BJ (cell line): ENCODE measurements at places on chromosomes 12 and 14.

- DNase-seq: no peak
These were observed 25.6 kb downstream of the CRADD start for GRCh38 chr12:93702707-93703315.

- no peak for DNase-seq
These were observed 13.2 kb downstream of the TAOK3 start for GRCh38 chr12:118359541-118359915.

- no peak for DNase-seq
These were observed 776.0 kb downstream of the C12orf50 start for GRCh38 chr12:87253157-87253556.

DNA sequence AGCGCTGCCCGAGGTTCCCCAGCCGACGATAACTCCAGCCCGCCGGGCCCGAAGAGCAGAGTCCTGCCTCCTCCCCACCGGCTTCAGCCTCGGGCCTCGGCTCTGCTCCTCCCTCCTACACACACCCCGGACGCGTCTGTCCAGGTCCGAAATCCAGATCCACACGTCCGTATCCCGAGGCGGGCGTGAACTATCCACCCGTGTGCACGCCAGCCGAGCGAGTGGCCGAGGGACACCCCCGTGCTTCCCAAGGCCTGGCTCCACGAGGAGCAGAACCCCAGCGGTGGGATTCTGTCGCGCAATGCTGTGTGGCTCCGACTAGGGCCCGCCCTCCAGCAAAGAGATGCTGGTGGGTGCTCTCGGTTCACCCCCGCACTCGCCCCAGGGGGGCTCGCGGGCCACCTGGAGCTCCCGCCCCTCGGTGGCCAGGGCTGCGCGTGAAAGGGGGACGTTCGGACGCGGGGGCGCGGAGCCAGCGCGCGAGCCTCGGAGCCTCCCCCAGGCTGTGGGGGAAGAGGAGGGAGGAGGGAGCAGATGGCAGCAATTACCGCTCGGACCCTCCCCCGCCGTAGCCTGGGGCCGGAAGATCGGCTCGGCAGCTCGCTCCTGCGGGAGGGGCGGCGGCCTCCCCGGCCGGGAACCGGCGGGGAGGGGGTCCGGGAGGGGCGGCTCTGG lies 18.9 kb upstream of the ANKRD33 start:
- no peak for DNase-seq

GRCh38 chr12:120101182-120101581 lies 15.4 kb downstream of the RAB35 start:
- no peak for DNase-seq

DNA sequence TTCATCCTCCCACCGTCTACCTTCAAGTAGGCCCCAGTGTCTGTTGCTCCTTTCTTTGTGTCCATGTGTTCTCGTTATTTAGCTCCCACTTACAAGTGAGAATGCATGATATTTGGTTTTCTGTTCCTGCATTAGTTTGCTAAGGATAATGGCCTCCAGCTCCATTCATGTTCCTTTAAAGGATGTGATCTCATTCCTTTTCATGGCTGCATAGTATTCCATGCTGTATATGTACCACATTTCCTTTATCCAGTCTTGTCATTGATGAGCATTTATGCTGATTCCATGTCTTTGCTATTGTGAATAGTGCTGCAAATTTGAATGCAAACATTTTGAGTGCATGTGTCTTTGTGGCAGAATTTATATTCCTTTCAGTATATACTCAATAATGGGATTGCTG lies 259.6 kb upstream of the PELI2 start:
- no peak for DNase-seq

- DNase-seq: no peak
These were observed 6.0 kb upstream of the ITPR2 start for GRCh38 chr12:26838888-26839416.

- DNase-seq: no peak
These were observed 23.1 kb downstream of the ANG start for GRCh38 chr14:20711685-20712084.

GRCh38 chr12:62631471-62632410 lies 165.1 kb downstream of the MON2 start:
- peak; percentile 33 for DNase-seq

DNA sequence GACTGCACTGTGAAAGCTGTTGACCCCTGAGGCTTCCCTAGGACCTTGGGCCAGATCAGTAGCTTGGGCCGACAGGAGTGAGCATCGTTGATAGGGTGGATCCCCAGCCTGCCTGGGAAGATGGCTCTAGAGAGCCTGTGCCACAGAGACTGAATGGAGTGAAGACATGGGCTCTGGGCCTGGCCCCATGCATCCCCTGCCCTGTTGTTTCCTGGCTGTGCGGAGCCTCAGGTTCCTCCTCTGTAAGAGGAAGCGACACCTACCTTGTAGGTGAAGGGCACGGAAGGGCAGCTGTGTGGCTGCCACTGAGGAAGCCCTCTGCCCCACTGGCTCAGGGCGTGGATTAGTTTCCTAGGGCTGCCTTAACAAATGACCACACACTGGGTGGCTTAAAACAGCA lies 23.9 kb downstream of the PLEKHG3 start:
- DNase-seq: no peak

GRCh38 chr12:32737715-32738114 lies 18.0 kb downstream of the YARS2 start:
- no peak for DNase-seq

GRCh38 chr14:105076296-105076804 lies 11.1 kb upstream of the GPR132 start:
- DNase-seq: no peak

- DNase-seq: peak; percentile 91
These were observed 670.3 kb upstream of the TBX3 start for GRCh38 chr12:115354007-115354890.

DNA sequence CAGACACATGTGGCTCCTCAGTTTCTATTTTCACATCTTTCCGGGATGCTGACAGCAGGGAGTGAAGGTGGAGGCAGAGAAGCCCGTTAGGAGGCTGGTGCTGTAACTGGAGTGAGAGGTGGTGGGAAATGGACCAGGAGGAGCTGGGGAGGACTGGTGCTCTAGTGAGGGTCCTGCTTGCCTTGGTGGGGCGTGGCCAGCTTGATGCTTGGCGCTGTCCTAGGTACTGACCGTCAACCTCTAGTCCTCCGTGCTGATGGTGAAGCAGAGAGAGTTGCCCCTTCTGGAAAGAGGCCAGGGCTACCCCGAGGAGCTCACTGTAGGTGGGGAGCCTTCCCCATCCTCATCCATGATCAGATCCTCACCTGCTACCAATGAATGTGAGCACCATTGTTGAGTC lies 1.4 kb downstream of the TRMT61A start:
- DNase-seq: no peak

- no peak for DNase-seq
These were observed 102.5 kb downstream of the ZFP36L1 start for GRCh38 chr14:68690089-68690958.

- DNase-seq: no peak
These were observed 6.5 kb downstream of the NACA start for GRCh38 chr12:56718636-56719035.

GRCh38 chr12:104502217-104502616 lies 45.5 kb downstream of the CHST11 start:
- DNase-seq: no peak

GRCh38 chr14:33618361-33619105 lies 332.3 kb downstream of the EGLN3 start:
- DNase-seq: no peak

- peak; percentile 44 for DNase-seq
These were observed 171.2 kb downstream of the CEP128 start for GRCh38 chr14:80770114-80770908.

DNA sequence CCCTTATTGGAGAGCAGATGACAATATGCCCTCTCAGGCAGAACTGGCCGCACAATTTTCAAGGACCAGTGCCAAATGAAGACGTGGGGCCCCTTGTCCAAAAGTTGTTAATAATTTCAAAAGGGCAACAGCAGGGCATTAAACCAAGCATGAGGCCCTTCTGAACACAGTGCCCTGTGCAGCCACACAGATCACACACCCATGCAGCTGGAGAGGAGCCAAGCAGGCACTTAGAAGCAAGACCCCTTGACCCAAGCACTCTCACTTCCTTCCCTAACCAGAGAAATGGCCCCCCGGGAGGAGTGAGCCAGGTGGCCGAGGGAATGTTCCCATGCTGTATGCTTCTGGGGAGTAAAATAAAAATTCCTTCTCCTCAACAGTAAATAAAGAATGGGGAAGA lies 114.0 kb upstream of the TMPO start:
- no peak for DNase-seq

GRCh38 chr14:93011141-93011529 lies 88.2 kb downstream of the CHGA start:
- DNase-seq: no peak

GRCh38 chr12:91984556-91984955 lies 161.1 kb downstream of the BTG1 start:
- DNase-seq: no peak

DNA sequence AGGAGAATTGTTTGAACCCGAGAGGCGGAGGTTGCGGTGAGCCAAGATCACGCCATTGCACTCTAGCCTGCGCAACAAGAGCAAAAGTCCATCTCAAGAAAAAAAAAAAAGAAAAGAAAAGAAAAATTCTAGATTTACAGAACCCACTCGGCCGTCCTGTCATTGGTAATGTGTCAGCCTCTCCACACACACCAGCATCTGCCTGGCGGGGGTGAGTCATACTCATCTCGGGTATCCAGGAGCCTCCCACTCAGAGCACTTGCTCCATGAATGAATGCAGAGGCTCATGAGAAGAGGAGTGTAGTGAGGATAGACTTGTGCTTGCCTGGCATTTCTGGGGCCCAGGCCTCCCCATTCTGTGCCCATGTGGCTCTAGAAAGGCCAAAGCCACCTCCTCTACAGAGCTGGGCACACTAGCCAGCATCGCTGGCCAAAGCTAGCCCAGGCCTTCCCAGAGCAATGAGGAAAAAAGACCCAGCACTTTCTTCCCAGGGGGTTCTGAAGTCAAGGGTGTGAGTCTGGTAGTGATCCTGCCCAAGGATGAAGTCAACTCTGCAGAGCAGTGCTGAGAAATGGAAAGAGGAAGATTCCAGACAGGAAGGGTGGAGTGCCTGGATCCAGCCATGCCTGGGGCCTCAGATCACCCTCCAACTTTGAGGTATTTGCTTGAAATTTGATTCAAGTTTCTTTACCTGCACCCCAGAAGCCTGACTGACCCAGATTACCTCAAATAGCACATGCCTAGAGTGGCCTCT lies 31.2 kb upstream of the KLC1 start:
- peak; percentile 59 for DNase-seq

DNA sequence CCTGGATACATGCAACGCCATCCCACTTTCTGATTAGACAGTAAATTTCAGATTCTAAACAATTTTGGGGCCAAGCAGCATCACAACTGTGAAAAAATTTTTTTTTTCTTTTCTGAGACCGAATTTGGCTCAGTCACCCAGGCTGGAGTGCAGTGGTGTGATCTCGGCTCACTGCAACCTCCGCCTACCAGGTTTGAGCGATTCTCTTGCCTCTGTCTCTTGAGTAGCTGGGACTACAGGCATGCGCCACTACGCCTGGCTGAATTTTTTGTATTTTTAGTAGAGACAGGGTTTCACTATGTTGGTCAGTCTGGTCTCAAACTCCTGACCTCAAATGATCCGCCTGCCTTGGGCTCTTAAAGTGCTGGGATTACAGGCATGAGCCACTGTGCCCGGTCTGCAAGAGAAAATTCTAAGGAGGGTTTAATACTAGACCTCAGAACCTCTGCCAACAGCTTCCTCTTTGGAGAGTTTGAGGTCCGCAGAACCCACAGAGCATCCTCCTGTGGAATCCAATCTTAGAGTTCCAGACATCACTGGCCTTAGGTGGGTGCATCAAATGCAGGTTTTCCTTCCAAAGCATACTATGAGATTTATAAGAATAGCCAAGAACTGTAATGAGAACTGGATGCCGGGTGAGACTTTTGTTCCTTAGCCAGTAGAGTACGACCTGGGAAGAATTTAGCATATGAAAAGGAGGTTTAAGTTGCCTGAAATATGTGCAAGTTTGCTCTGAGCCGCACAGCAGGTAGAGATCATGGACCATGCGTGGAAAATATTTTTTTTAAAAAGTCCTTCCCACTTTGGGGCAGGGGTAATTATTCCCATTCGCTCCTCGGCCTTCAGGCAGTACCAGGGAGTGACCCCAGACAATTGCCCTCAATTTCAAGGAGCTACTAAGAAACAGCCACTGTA lies 7.8 kb upstream of the PHC1 start:
- DNase-seq: no peak

DNA sequence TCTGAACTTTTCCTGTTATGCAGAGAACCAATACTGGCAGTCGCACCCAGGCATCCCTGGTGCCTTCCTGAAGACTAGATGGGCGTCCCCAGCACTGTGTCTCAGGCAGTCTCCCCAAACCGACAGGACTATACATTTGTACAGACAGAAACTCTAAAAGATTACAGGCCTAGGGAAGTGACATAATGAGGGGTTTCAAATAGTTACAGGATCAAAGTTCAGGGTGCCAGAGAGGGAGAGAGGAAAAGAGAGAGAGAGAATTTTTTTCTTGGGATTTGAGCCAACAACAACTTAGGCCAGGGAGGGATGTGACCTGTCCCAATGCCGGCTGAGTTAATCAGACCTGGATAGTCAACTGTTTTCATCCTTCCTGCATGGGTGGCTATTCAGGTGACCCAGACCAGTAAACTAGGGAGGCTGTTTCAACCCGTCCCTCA lies 9.3 kb upstream of the GMFB start:
- DNase-seq: no peak

DNA sequence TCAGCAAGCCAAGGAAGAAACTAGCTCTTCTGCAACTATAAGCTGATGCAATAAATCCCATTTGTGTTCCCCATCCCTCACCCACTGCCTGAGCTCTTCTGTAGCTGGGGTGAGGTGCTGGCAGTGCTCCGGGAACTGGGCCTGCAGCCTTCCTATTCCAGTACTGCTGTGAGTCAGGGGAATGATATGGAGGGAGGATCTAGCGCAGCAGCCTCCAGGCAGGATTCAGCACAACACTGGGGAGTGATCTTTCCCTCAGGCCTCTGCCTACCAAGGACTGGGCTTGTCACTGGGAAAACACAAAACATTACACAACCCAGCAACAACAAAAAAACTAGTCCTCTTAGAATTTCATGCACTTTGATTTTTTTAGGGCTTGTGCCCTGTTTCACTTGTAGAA lies 58.7 kb downstream of the ST8SIA1 start:
- peak; percentile 98 for DNase-seq
